ENCODE measurements at places on chromosomes 11 and 22. TPM values are rescaled to one million over a fixed set of nuclear protein-coding genes. Genes with fewer than 3 reads are reported as not detected.

LRRC74B gene
- 0.35 TPM for polyA plus RNA-seq

SLC35E4 gene
- polyA plus RNA-seq, result 2.0 TPM

- no peak for DNase-seq
These were observed 2.5 kb upstream of the MUC5AC start for GRCh38 chr11:1155274-1155693.

GRCh38 chr11:69215216-69215615, 59.5 kb downstream of the SMIM38 start:
- DNase-seq, result no peak

DNA sequence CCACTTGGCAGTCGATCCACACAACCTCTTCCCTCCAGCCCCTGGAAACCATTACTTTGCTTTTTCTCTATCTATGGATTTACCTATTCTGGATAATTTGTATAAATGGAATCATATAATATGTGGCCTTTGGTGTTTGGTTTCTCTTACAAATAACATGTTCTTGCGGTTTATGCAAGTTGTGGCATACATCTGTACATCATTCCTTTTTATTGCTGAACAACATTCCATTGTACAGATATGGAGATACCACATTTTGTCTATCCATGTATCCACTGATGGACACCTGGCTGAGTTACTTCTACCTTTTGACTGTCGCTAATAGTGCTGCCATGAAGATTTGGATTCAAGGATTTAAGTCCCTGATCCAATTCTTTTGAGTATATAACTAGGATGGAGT, 25.1 kb downstream of the SMCO4 start:
- no peak for DNase-seq

- DNase-seq, result no peak
These were observed 15.8 kb downstream of the PHLDB1 start for GRCh38 chr11:118623269-118623655.

DNA sequence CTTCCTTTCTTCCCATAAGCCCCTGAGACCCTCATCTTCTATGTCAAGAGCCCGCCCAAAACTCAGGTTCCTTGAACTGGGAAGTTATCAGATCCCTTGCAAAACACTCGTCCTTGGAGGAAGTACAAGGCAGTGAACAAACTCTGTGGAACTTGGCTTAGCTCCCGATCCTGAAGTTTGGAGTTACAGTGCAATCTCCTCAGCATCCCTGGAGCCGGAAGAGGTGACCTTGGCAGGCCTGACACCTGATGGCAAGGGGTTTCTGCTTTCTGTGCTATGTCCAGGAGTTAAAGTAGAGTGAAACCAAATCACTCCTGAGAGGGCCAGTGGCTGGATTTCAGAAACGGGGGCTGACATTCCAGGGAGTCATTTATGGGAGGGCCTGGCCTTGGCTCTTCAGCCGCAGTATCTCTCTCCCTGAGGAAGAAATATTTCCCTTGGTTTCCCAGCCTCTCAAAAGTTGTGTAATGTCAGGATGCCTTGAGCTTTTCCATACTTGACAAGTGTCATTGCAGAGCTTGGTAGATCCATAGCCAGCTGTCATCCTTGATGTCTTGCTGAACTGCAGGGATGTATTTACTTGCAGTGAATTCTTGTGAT, 1.9 kb upstream of the GRAMD1B start:
- DNase-seq, result no peak

DNA sequence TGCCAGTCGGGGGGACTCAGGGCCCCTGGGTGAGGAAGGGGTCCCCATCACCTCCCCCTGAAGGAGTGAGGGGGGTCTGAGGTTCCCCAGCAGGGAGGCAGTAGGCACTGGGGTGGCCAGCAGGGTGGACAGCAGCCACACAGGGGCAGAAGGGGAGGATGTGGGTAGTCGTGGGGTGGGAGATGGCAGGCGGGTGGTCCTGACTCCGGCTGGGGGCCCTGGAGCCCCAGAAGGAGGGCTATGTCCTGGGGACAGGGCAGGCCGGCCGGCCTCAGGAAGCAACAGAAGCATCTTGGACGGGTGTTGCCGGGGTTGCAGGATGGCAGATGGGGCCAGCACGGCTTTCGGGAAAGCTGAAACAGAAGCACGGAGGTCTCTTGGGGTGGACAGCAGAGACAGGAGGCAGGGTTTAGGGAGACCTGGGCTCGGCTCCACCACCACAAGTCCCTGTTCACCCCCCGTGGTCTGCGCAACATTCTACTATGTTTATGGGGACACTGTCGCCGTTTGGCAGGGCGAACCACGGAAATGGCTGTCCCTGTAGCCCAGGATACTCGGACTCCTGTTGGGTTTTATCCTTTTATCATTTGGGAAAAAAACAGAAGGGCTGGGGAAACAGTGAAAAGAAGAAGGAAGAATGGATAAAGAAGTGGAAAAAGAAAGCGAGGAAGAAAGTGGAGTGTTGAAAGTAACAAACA, 14.1 kb downstream of the VWCE start:
- no peak for DNase-seq

GRCh38 chr22:42992886-42993479, 22.0 kb downstream of the PACSIN2 start:
- DNase-seq, result no peak

GRCh38 chr11:64406221-64406946, 47.4 kb downstream of the RPS6KA4 start:
- DNase-seq, result no peak

GRCh38 chr11:123221096-123221561, 26.1 kb upstream of the CLMP start:
- DNase-seq, result no peak

NAALADL1 gene
- polyA plus RNA-seq, result 14.5 TPM

ZNF74 gene
- 18.1 TPM for polyA plus RNA-seq

DNA sequence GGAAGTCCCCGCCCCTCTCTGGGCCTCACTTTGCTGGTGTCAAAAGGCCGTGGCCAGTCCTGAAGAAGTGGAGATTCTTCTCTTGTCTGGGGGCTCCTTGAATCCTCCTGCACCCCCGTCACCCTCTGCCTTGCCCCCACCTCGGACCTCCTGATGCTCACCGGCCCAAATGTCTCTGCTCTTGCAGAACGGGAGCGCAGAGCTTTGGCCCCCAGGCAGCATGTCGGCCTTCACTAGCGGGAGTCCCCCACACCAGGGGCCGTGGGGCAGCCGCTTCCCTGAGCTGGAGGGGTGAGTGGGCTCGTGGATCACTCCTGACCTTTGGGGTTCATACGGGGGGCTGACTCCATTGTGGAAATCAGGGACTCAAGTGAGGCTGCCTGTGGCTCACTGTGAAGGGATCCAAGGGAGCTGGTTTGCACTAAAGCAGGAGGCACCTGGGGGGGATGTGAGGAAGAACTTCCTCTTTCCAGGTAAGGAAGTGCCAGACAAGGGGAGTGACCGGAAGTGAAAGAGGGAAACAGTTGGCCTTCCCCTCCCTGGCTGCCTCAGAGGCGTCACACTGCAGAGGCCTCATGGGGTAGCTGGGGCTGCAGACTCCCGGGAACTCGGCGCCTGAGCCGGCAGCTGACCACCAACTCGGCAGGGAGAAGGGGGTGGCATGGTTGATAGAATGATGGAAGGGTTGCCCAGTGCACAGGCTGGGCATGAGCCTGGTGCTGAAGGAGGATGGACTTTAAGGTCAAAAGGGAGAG, 23.1 kb downstream of the CSF2RB start:
- no peak for DNase-seq

DNA sequence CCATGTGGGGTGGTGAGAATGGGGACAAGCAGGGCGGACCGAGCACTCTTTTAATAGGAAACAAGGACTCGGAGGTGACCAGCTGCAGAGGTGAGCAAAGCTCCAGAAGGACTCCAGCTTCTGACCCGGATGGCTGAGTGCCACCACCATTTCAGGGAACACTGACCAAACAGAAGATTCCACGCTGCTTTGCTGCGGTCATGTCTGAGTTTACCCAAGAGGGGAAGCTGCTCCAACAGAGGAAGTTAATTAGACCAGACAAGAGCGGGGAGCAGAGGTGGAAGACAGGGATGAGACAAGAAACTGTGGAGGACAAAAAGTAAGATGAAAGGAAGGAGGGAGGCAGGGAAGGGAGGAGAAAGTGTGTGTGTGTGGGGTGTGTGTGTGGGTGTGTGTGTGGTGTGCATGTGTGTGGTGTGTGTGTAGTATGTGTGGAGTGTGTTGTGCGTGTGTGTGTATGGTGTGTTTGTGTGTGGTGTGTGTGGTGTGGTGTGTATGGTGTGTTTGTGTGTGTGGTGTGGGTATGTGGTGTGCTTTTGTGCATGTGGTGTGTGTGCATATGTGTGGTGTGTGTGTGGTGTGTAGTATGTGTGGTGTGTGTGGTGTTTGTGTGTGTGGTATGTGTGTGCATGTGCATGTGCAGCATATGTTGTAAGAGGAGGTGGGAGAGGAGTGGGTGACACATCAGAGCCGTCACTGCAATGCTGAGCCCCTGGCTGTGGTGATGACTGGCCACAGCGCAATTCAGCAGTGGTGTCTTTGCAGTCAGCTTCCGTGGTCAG, 82.2 kb upstream of the AKIP1 start:
- no peak for DNase-seq

DNA sequence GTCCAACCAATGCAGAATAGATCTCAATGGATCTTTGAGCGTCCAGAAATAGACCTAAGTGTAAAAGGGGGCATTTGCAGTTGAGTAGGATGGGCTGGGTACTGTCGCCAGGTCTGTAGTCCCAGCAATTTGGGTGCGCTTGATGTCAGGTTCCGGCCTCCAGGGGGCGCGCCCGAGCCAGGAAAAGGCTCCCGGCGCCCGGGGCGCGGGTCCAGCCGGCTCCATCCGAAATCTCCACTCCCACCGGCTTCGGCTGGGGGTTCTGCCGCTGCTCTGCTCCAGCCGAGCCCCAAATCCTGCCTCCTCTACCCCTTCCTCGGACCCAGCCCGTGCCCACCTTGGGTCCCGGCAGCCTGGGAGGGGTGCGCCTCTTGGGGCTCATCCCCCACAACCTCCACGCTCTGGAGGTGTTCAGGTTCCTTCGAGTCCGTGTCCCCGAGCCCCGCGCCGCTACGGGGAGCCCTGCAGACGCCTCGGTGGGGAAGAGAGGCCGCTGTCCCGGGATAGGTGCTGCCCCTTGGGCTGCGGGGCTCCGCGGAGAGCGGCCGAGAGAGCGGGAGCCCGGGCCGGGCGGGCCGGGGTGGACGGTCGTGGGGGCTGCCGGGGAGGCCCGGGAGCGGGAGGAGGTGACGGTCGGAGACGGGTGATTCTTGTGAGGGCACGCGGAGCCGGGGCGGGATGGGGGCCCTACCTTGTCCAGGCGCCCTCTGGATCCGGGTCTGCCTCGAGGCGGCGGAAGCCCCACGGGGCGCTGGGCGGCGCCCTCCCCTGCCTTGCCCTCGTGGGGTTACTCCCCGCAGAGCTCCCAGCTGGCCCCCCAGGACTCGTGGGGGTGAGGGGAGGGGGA, 13.0 kb upstream of the CYB5R3 start:
- DNase-seq, result peak; percentile 56

GRCh38 chr11:83818349-83818748, 532.2 kb upstream of the CCDC90B start:
- DNase-seq, result no peak

TMPRSS4 gene
- 25.6 TPM for polyA plus RNA-seq

- DNase-seq, result no peak
These were observed 123.8 kb upstream of the FGF3 start for GRCh38 chr11:69943066-69943465.

OR51B2 gene
- not detected for polyA plus RNA-seq

MAFF gene
- polyA plus RNA-seq, result 6.6 TPM

GRCh38 chr11:35579557-35580396, 38.5 kb upstream of the FJX1 start:
- no peak for DNase-seq

GRCh38 chr22:45531441-45532234, 29.0 kb downstream of the FBLN1 start:
- DNase-seq, result no peak

OTOG gene
- 0.42 TPM for polyA plus RNA-seq

GRCh38 chr11:83292709-83293456, 6.7 kb upstream of the CCDC90B start:
- DNase-seq, result no peak

FOLR1 gene
- 51.1 TPM for polyA plus RNA-seq

- peak; percentile 32 for DNase-seq
These were observed 69.2 kb downstream of the GALNT18 start for GRCh38 chr11:11552529-11553087.

- DNase-seq, result no peak
These were observed at the start of gene SLC22A12 for GRCh38 chr11:64590763-64591221. Gene SLC22A12 (plus strand): TSS chr11:64591220. CDS start chr11:64591557, 337 bp downstream.

DNA sequence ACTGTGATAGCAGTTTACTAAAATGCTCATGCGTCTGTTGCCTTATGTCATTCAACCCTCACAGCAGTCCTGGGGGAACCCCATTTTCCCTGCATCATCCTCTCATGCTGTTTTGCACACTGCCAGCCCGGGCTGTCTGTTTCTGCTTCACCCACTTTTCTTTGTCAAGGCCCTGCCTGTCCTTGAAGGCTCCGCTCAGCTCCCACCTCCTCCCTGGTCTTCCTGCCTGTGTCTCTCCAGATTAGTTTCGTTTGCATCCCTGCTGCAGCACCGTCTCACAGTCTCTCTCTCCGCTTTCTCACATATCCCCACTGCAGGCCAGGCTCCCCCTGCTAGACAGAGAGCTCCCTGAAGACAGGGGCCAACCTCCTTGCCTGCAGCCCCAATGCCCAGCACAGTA, 29.9 kb downstream of the SERPINH1 start:
- no peak for DNase-seq

POU2AF2 gene
- polyA plus RNA-seq, result not detected

GRCh38 chr11:35321532-35322317, 97.6 kb downstream of the SLC1A2 start:
- DNase-seq, result no peak

RIMBP3C gene
- 0.30 TPM for polyA plus RNA-seq

LARGE2 gene
- 26.2 TPM for polyA plus RNA-seq

DNA sequence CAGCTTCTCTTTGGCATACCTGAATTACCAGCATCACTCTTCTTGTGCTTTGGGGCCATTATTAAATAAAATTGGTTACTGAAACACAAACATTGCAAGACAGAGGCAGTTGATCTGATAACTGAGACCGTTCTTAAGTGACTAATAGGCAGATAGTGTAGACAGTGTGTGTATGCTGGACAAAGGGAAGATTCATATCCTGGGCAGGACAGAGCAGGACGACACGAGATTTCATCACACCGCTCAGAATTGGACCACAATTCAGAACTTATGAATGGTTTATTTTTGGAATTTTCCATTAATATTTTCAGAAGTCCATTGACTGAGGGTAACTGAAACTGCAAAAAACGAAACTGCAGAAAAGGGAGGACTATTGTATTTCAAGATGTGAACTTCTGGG, 68.6 kb downstream of the LDLRAD3 start:
- DNase-seq, result no peak

GRCh38 chr22:41904450-41905410, 10.1 kb downstream of the SHISA8 start:
- no peak for DNase-seq
